ENCODE measurements at places on chromosomes 16 and 17. TPM values are rescaled to one million over a fixed set of nuclear protein-coding genes. Genes with fewer than 3 reads are reported as not detected.

The TBC1D3E gene
- total RNA-seq: not detected

The C17orf78 gene
- not detected for total RNA-seq

The EVI2A gene
- total RNA-seq: not detected

The WSCD1 gene
- 1.9 TPM for total RNA-seq

The SP6 gene
- 2.9 TPM for total RNA-seq

The TEX19 gene
- 0.41 TPM for total RNA-seq

The CCDC154 gene
- total RNA-seq: 0.34 TPM

The CRYBA1 gene
- not detected for total RNA-seq

The TBC1D3G gene
- not detected for total RNA-seq

The SPATA32 gene
- total RNA-seq: 0.11 TPM

The DPEP3 gene
- total RNA-seq: not detected

The WNT9B gene
- not detected for total RNA-seq

The KARS1 gene
- total RNA-seq: 168 TPM

The KRTAP17-1 gene
- not detected for total RNA-seq

The WNK4 gene
- total RNA-seq: 1.2 TPM

The RHOT1 gene
- total RNA-seq: 27.2 TPM

The TBC1D3K gene
- total RNA-seq: not detected

The GCGR gene
- total RNA-seq: 0.35 TPM

The NQO1 gene
- 2,459 TPM for total RNA-seq

The CD7 gene
- total RNA-seq: not detected

The KIF19 gene
- not detected for total RNA-seq

The P3H4 gene
- total RNA-seq: 39.6 TPM

The MYO15A gene
- total RNA-seq: 0.31 TPM

The ZSCAN10 gene
- total RNA-seq: not detected

The ZNF205 gene
- 16.6 TPM for total RNA-seq

The HS3ST3A1 gene
- not detected for total RNA-seq

The PAM16 gene
- total RNA-seq: 66.4 TPM

The CCL7 gene
- not detected for total RNA-seq

The ABCC3 gene
- total RNA-seq: 97.9 TPM

The ADAP2 gene
- total RNA-seq: 3.1 TPM

The MPV17L gene
- total RNA-seq: 5.8 TPM

The YBX2 gene
- 0.47 TPM for total RNA-seq

The ZNF75A gene
- total RNA-seq: 14.2 TPM

The IL21R gene
- total RNA-seq: 0.05 TPM

The ABCA6 gene
- total RNA-seq: not detected

The FAM171A2 gene
- 4.6 TPM for total RNA-seq

The ANKRD40CL gene
- total RNA-seq: not detected

The HOXB1 gene
- not detected for total RNA-seq

The ASB16 gene
- total RNA-seq: not detected
